ENCODE measurements at places on chromosomes 4 and X.
A peak's percentile ranks its signal among the peaks of the same experiment; 100 is the strongest.

DNA sequence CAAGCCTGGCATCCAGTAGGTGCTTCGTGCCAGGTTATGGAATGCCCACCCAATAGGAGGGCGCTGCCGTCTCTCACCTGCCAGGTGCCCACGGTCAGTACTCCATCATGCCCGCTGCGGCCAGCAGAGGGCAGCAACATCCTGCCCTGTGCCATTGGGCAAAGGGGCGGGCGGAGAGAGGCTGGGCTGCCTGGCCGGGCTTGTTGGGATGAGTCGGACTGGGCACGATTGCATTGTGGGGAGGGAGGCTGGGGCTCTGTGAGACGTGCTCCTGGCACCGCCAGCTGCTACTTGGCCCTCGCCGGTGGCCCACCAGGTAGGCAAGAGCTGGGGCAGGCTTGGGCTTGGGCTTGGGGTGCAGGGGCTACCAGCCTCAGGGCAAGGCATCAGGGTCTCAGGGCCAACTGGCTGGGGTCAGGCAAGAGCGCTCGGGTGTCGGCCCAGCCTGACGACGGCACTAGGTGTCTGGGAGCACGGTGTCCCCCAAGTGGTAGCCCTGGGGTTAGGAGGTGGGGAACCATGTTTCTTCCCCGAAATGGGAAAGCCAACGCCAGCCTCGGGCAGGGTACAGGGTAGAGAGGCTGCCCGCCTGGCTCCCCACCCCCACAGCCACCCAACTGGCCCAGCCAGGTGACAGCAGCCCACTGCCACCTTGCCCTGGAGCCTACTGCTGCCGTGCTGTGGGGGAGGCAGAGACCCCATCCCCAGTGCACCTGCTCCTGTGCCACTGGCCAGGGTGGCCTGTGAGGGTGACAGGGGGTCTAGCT lies at the start of gene PLXNB3:
Gene PLXNB3 (plus strand): TSS at position 261 of the 767 bp plus-strand sequence. CDS start 1,287 bp downstream, outside the sequence.
- peak; percentile 55 for DNase-seq

DNA sequence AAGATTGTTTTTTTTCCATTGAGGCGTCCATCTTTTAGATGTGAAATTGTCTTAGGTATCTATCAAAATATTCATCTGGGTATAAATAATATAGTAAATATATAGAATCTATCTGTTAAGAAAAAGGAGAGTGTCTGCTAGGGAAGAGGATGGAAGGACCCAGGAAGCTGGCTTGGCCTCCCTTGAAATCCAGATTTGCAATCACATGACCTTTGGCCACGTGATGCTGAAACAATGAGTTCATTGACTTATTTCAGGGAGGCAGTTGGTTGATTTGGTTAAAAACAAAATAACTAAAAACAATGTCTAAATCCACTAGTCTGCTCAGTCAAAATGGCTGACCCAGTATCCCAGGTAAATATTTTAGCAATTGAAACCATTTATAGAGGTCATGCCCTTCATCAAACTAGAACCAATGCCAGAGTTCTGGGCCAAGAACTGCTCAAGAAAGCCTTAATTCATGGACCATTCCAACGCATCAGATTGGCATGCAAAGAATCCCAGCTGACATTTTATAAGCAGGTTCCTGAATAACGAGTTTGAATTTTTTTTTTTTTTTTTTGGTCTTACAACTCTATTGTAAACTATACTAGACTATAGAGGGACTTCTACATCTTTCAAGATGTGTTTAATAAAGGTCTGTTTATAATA lies 172.7 kb downstream of the MID1 start:
- no peak for DNase-seq

DNA sequence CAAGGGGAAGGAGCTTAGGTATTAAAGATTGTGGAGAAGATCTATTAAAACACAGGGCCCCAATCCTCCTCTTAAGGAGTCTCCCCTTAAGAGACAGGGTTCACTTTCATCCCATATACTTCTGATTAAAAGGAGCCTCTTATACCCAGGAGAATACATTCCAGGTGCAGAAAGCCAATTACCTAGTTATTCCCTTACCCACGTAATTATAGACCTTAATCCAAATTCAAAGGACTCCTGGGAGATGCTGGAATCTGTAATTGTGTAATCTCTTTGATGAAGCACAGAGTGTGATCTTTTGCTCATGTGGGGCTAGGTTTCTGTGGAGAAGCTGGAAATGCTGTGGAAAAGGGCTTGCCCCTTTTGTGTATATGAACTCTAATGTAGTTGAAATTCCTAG lies 1.4 kb upstream of the SEC24B start:
- no peak for DNase-seq

DNA sequence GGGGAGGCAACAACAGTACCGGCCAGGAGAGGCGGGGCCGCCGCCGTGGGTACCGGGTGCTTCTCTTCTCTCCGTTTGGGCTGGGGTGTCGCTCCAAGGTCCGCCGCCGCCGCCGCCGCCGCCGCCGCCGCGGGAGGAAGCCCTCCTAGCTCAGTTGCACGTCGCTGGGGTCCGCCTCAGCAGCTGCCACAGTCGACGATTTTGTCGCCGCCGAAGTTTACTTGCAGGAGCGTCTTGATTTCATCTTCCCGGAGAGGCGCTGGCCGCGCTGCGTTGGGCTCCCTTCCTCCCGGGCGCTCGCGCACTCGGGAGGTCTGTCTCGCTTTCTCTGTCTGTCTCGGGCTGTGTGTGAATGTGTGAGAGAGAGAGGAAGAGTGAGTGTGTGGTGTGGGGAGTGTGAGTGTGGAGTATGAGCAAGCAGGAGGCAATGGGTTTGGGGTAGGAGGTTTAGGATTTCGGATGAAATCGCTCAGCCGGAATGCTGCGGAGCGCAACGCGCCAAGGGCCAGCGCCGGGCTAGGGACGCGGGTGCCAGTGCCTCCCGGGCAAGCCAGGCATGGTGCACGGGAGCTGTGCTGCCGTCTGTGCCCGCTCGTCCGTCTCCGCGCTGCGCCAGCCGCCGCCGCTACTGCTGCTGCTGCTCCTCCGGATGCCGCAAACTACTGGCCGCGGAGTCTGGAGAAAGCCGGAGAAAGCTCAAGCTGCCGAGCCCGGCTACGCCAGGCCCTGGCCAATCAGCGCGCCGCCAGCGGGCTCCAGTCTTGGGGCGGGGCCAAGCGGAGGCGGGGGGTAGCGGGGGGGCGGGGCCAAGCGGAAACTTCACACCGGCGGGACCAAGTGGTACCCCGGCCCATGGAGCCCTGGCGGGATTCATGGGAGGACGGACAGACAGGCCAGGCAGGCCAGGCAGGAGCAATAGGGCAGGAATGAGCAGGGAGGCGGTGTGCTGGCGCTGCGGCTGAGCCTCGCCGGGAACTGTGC lies at the start of gene PCDH19:
Gene PCDH19 (minus strand): TSS at position 664 of the 981 bp plus-strand sequence. CDS start 1,676 bp downstream, outside the sequence.
- no peak for DNase-seq

DNA sequence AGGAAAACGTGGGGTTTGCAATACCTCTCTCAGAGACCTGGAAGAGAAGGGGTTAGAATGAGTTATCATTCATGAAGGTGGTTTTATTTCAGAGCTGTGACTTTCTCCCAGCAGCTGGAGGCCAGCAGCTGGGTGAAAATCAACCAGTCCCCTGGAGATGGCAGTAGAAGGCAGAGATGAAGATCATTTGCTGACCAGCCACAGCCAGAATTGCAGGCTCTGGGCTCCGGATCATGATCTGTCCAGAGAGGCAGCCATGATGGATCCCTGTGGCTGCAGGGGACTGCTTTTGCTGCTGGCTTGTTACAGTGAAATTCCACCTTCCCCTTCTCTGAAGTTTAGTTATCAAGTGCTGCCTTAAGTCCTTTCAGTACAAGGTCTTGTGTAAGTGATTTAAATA lies 46.9 kb upstream of the TAB3 start:
- DNase-seq: no peak

- no peak for DNase-seq
Observed at GRCh38 chr4:71009890-71010588, 16.6 kb downstream of the DCK start.

GRCh38 chr4:152480901-152481300 lies 55.0 kb downstream of the FBXW7 start:
- no peak for DNase-seq

GRCh38 chrX:2829469-2830246 lies 928 bp downstream of the GYG2 start:
- DNase-seq: peak; percentile 11

DNA sequence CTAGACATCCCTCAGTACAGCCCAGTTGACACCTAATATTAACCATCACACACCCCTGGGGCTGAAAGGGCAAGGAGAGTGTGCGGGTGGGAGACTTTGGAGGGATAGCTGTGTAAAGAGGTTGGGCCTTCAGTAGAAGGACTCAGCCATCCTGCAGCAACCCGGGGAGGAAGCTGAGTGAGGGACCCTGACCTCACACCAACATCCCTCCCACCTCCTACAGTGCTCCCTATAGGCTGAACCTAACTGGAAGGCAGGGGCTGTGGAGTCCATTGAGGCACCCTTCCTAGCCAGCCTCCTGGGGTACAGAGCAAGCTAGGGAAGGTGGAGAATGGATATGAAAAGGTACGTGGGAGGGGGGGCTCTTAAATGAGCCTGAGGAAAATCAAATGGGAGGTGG lies 276.3 kb downstream of the PTTG2 start:
- DNase-seq: no peak

- DNase-seq: no peak
Observed at GRCh38 chr4:36388710-36389109, 107.3 kb downstream of the DTHD1 start.

- DNase-seq: no peak
Observed at GRCh38 chrX:10142041-10142599, 14.7 kb upstream of the CLCN4 start.

GRCh38 chr4:184362396-184362795 lies 112.0 kb downstream of the IRF2 start:
- no peak for DNase-seq

GRCh38 chr4:185950891-185951290 lies 118.1 kb upstream of the TLR3 start:
- no peak for DNase-seq

DNA sequence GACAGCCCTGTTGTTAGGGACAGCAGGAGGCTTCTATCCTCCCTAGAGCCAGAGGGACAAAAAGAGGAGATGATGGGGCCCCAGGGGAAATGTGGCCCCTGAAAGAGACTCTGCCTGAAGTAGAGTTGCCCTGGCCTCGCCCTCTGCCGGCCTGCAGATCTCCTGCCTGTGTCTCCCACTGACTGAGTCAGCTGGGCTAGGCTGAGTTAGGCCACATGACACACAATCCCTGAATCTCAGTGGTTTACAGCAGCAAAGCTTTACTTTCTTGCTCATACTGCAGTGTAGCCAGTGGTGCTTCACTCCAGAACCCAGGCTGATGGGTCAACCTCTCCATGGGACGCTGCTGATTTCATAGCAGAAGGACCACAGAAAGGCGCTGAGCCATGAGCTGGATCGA lies 23.5 kb downstream of the DRD5 start:
- DNase-seq: no peak

DNA sequence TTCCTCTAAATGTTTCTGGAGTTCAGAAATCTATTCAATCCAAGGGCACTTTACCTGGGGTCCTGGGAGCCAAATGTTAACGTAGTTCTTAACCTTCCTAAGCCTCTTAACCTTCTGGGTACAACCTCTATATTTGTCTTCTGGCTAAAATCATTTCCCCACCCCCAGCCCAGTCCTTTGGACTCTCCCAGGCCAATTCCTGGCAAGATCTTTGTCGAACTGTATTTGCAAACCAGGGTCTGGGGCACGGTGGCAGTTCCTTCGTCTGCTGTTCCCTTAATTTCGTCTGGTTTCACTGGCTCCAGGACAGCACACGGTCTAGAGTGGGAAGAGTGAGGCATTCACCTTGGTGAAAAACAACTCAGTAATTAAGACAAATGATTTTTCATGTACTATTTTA lies 811 bp upstream of the SLC25A5 start:
- DNase-seq: no peak

- DNase-seq: no peak
Observed at GRCh38 chrX:110419512-110419911, 60.9 kb downstream of the RTL9 start.

DNA sequence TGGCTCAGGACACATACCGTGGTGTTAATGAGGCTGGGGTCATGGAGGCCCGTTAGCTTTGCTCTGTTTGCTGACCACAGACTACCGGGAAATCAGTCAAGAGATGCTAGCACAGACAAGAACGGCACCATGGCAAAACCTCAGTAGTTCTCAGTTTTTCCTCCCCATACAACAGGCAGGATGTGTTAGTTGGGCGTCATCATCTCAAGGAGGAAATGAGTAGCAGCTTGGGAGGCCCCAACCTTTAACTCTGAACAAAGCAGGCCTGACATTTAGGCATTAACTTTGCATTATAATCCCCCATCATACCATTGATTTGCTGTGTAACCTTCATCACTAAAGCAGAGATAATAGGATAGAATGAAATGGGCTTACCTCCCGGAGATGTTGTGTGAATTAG lies 714.2 kb downstream of the RPA4 start:
- DNase-seq: no peak

GRCh38 chr4:30879855-30880598 lies 159.9 kb downstream of the PCDH7 start:
- DNase-seq: no peak

DNA sequence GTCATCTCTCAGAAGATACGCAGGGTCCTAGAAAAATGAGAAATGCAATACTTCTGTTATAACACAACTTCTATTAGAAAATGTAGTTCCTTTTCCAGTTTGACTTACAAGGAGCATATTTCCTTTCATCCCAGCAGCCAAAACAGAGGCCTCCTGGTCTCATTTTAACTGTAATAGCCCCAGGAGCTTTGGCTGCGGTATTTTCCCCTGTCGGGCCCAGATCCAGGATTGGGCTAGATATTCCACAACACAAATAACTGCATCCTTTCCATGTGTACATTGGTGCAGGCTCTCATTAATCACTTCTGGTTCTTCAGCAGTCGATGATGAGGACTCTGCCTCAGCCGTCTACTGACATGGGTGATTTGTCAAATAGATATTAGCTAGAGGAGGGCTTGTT lies 166.1 kb downstream of the TENM3 start:
- DNase-seq: no peak

DNA sequence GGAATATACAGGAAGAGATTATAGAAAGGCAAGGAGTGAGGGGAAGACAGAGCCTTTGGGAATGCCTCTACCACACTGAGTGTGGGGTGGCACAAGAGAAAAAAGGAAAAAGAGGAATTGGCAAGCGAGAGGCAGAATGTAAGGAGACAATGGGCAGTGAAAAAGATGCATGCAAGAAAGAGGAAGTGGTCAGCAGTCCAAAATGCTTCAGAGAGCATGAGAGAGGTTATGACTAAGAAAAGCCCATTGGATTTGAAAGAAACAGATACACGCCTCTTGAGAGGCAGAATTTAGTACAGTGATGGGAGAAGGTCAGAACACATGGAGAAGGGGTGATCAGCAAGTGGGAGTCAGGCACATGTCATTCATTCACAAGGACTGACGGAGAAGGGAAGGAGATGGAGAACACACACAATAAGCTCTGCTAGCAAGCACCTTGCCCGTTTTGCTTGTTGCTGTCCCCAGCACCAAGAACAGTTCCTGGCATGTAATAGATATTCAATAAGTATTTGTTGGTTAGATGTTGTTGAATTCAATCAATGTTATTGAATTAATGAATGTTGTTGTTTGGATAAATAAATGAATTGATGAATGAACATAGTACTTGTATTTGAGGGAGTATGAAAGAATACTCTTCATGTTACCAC lies 6.3 kb downstream of the DCHS2 start:
- DNase-seq: no peak

Data from activated gamma-delta T cell (primary cell).